ENCODE measurements at places on chromosomes 16 and 17. TPM values are rescaled to one million over a fixed set of nuclear protein-coding genes. Genes with fewer than 3 reads are reported as not detected.

Gene PDILT
- total RNA-seq, result not detected

Gene TNP2
- not detected for total RNA-seq

Gene CNTNAP1
- 0.33 TPM for total RNA-seq

Gene HSD17B2
- not detected for total RNA-seq

Gene C1QTNF8
- total RNA-seq, result not detected

Gene NETO2
- total RNA-seq, result 0.48 TPM

Gene KIAA0513
- total RNA-seq, result 7.9 TPM

DNA sequence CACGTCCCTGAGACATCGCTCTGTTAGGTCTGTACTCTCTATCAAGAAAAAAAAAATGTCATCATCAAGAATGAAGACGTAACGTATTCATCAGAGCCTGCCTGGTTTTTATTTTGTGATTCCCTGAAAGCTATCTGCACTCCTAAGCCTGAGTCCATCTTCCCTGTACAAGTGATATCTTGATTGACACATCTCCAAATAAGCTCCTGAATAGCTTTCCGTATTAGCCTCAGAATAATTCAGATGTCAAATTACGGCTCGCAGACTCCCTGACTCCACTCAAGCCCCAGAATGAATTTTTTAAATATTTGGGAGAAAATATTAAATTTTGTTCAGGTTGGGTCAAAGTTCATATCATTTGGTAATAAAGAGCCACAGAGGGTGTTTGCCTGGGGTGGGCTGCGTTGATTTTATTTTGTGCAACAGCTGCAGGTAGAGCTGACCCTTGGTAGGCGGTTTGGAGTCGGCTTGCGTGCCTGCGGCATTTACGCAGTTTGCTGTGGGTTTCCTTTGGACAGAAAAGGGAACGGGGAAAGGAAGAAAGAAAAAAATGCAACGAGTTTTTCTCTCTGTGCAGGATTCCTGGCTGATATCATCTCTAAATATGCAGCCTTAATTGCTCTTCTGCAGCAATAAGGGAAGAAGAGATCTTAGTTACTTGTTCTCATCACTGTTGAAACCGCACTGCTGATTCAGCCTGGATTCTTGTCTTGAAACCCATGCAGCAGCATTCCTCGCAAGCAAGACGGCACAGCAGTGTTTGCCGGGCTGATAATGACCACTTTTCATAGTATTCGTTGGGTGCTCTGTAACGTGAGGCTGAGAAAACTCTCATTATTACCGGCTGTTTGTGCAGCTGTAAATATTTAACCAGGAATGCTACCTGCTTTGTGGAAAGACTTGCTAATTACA is 114.7 kb downstream of the IRX3 start:
- no peaks in the 10 kb centered on the region for H3K27me3 ChIP-seq
- DNase-seq, result no peak
- no peaks in the 10 kb centered on the region for H3K36me3 ChIP-seq
- no peak overlapping the region for H3K27ac ChIP-seq
- H3K4me1 ChIP-seq, result no peaks in the 10 kb centered on the region

- H3K27me3 ChIP-seq, result no peaks in the 10 kb centered on the region
- H3K27ac ChIP-seq, result no peak overlapping the region
- H3K4me3 ChIP-seq, result no peak overlapping the region
- H3K36me3 ChIP-seq, result peaks cover 47% of the 10 kb centered on the region
Measured at GRCh38 chr17:35726127-35726952, 5.1 kb upstream of the RASL10B start.

DNA sequence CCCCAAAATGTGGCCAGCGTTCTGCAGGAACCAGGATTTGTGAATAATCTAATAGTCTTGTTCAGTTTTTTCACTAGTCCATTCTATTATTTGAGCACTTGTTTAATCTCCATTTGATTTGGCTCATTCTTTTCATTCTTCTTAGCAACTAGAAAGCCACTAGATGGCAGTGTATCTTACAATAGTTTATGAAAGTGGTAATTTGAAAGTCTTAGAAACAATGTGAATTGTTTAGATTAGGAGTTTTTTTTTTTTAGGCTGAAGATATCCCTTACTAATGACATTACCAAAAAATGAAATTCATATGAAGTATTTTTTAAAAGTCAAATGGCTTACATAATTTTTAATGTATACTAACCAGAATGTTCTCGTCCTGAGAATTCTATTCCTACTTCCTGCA is 6.7 kb downstream of the ERI2 start:
- H3K4me1 ChIP-seq, result no peaks in the 10 kb centered on the region
- no peaks in the 10 kb centered on the region for H3K36me3 ChIP-seq
- no peak overlapping the region for H3K27ac ChIP-seq

DNA sequence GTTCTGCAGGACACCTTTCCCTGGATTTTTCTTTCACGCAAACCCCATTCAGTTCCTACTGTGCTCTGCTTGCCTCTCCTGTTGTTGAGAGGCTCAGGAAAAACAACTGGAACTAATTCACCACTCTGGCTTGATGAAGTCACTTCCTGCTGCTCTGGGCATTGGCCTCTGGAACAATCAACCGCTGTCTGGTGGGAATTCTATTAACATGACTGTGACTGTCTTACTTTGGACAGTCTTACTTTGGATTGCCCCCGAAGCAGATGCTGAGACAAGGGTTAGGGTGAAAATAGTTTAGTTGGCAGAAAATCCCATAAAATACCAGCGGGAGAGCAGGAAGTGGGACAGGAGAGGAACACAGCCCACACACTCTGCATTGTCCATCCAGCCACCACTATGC is 90.0 kb upstream of the HSBP1 start:
- H3K36me3 ChIP-seq, result no peaks in the 10 kb centered on the region
- no peaks in the 10 kb centered on the region for H3K27me3 ChIP-seq
- DNase-seq, result no peak
- H3K27ac ChIP-seq, result no peak overlapping the region
- H3K4me3 ChIP-seq, result no peak overlapping the region

GRCh38 chr16:28495098-28495793 is 803 bp downstream of the APOBR start:
- peak overlapping the region; percentile 96 for H3K27ac ChIP-seq
- no peak for DNase-seq
- H3K36me3 ChIP-seq, result peaks cover 21% of the 10 kb centered on the region

GRCh38 chr17:69643686-69644085 is 229.2 kb downstream of the MAP2K6 start:
- DNase-seq, result no peak
- no peak overlapping the region for H3K27ac ChIP-seq
- H3K4me1 ChIP-seq, result no peaks in the 10 kb centered on the region
- H3K4me3 ChIP-seq, result no peak overlapping the region
- no peaks in the 10 kb centered on the region for H3K36me3 ChIP-seq
- H3K27me3 ChIP-seq, result no peaks in the 10 kb centered on the region

- no peaks in the 10 kb centered on the region for H3K27me3 ChIP-seq
- peak within 1 kb of the TSS; percentile 77 for H3K27ac ChIP-seq
- H3K4me1 ChIP-seq, result peaks cover 18% of the 10 kb centered on the region
- peak; percentile 98 for DNase-seq
- H3K4me3 ChIP-seq, result peak within 1 kb of the TSS; percentile 70
Measured at GRCh38 chr16:88569985-88570690, at the start of gene ZC3H18. ZC3H18 (plus strand) TSS chr16:88570403; CDS start chr16:88577124, 6,721 bp downstream.

- peaks cover 5% of the 10 kb centered on the region for H3K27me3 ChIP-seq
- no peak overlapping the region for H3K4me3 ChIP-seq
- H3K4me1 ChIP-seq, result no peaks in the 10 kb centered on the region
- no peak for DNase-seq
- H3K36me3 ChIP-seq, result no peaks in the 10 kb centered on the region
- H3K27ac ChIP-seq, result no peak overlapping the region
Measured at GRCh38 chr17:14755002-14755401, 454.1 kb downstream of the HS3ST3B1 start.
